Activated T-helper 17 cell treated with anti-CD3 and anti-CD28 coated beads, Interleukin-2, amount 50 U/mL, for 72 hours (primary cell): ENCODE measurements at places on chromosomes 1 and 21.

DNA sequence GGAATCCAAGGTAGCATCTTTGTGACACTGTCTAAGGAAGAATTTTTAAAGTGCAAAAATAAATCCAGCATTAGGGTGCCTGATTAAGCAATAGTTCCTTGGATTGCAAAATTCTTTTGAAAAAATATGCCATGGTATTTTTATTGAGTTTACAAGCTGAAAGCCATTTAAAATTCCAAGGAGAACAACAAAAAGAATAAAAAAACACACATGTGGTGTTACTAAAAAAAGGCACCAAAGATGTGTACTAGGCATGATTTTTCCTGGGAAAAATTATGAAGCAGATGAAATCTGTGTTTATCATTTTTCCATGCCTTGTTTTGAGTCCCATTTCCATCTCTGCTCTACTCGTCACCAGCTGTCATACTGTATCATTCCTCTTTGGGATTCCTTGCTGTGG is 157.0 kb upstream of the ZNHIT6 start:
- ATAC-seq: no peak

- ATAC-seq: no peak
Measured at GRCh38 chr1:223496883-223497282, 103.7 kb downstream of the CCDC185 start.

DNA sequence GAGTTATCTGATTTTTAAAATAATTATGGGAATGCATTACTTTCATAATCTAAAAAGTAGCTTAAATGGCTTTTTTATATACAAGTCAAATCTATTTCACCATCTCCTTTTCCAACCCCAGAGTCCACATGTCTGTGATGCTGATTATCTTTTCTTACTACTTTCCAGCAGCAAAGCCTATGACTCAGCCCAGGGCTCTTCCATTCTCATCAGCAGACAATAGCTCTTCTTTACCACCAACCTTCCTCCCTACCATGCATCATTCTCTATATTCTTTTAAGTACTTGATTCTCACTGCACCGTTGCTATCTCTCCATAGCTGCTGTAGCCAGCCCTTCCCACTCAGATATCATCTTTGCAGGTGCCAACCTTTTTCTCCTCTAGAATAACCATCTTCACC is 61.3 kb downstream of the OVGP1 start:
- ATAC-seq: no peak

DNA sequence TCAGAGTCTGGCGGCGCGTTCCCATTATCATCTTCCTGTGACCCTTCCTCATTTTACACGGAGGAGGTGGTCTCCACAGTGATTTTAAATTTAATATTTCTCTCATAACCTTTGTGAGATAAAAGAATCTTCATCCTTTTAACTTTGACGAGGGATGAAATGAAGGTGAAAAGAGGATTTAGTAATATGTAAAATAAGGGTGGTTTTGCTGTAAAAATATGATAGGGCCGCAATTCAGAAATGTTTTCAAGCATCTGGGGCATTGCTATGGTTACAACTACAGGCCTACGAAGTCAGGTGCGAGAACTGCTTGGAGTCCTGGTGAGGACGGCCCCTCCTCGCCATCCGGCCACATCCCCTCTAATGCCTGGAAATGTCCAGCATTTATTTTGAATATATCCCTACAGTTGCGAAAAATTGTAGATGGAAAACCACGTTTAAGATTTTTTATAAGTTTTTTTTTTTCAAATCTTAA is 422 bp upstream of the RSBN1 start:
- peak; percentile 24 for ATAC-seq

- no peak for ATAC-seq
Measured at GRCh38 chr1:239785576-239785975, 306.1 kb upstream of the FMN2 start.

DNA sequence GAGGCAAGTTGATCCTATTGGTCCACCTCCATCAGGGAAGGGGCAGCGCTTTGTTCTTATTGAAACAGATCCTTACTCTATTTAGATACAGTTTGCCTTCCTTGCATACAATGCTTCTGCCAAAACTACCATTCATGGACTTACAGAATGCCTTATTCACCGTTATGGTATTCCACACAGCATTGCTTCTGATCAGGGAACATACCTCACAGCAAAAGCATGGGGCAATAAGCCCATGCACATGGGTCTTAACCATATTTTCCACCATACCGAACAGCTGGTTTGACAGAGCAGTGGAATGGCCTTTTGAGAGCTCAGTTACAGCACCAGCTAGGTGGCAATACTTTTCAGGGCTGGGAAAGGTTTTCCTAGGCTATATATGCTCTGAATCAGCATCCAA is 544.8 kb upstream of the ADGRL4 start:
- no peak for ATAC-seq
